DMS 273 treated with DMSO at 0.1 percent for 48 hours (cell line): ENCODE measurements at places on chromosomes 7 and 10.

GRCh38 chr7:158351481-158351880, 236.1 kb downstream of the PTPRN2 start:
- no peak for DNase-seq

DNA sequence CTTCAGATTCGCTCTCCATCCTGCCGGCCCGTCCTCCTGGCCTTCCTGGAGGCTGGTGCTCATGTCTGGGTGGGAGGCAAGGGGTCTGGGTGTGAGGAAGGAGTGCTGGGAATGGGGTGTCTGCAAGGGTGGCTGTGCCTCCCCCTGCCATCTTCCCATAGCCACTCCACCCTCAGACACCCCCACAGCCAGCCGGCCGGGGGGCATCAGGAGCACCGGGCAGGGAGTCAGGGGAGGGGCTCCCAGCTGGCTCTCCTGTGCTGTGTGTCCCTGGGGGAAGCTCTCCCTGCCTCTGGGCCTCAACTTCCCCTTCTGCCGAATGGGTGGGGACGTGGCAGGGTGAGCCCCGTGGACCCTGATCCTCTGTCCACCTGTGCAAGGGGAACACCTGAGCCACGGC, 18.6 kb downstream of the MICALL2 start:
- no peak for DNase-seq

GRCh38 chr10:176677-177076, 41.4 kb downstream of the ZMYND11 start:
- no peak for DNase-seq

GRCh38 chr10:93267521-93267920, 193.8 kb downstream of the CYP26A1 start:
- no peak for DNase-seq

GRCh38 chr7:41955451-41955850, 252.6 kb upstream of the INHBA start:
- no peak for DNase-seq

- no peak for DNase-seq
These were observed 32.2 kb upstream of the GARS1 start for GRCh38 chr7:30562498-30562897.
